ENCODE measurements at places on chromosomes 12 and 14.

DNA sequence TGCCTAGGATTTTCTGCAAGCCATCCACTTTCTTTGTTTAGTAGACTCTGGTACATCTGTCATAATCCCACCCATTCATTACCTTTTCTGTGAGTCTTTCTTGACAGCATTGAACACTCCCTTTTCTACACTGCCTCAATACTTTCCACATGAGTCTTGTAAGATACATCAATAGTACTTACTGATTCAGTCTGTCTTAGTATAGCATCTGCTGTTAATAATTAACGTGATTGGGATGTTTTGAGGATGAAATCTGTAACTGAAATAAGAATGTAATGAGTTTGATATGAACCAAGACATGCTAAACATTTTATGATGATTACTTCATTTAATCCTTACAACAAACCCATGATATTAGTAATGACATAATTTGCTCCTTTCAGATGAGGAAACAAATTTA, 196.2 kb upstream of the FOXG1 start:
- no peak for DNase-seq

GRCh38 chr12:50087995-50088394, 2.9 kb downstream of the SMARCD1 start:
- no peak for DNase-seq

DNA sequence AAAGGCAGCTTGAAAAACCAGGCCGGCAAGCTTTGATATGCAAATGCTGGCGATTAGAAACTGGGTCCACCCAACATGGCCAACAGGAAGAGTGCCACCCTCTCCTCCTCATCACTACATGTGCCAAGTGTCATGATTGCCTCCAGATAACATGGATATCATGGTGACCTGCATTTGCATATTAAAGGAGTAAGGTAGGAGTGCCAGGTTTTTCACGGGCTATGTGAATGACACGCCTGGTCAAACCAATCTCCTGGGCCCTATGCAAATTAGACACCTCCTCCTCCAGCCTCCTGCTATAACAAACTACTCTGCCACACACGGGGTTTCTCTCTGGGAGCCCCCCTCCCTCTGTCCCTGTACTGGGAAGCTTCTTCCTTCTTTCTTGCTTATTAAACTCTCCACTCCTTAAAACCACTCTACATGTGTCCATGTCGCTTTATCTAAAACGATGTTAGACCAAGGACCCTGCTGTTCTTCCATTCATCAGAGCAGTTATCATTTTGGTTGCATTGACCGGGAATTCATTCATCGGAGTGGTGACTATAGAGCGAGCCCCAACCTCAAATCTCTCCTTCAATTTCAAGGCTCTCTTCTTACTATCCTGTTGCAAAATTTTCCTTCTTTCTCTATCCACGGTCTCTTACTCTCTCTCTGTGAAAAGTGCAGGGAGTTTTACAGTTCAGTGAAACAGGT, 27.5 kb downstream of the APOBEC1 start:
- DNase-seq, result no peak

DNA sequence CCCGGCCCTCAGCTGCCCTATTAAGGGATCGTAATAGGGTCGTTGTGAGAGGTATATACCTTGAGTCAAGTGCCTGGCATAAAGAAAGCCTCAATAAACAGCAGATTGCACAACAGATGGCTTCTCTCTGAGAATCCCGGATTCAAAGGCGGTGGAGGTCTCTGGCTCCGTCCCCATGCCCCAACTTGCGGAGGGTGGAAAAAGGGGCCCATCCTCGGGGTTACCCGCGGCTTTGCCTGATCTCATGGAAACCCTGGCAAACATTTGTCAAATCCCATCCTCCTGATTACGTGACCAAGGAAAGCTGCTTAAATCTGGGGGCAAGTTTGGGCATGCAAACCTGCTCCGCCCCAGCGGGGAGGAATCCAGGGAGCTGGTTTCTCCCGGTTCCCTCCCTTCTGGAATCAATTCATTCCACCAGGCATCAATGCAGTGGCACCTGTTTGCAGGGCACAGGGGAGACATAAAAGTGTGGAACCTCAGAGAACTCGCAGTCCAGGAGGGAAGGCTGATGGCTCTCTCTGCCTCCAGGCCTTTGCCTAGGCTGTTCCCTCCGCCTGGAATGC, 12.3 kb downstream of the TRPV4 start:
- DNase-seq, result no peak

DNA sequence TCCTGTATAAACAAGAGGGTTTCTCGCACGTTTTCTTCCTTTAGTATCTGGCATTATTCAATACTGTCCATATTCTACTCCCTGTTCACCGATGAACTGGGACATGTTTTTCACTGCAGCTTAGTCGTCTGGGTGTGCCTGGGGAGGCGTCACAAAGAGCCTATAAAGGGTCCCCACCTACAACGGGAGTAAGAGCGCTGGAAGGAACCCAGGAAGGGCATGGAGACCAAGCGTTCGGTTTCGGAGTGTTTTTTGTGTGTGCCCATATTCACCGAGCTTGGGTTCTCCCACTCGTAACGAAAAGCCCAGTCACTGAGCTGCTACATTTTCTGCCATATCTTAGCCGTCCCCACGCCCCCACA, 592 bp upstream of the USP15 start:
- DNase-seq, result no peak

DNA sequence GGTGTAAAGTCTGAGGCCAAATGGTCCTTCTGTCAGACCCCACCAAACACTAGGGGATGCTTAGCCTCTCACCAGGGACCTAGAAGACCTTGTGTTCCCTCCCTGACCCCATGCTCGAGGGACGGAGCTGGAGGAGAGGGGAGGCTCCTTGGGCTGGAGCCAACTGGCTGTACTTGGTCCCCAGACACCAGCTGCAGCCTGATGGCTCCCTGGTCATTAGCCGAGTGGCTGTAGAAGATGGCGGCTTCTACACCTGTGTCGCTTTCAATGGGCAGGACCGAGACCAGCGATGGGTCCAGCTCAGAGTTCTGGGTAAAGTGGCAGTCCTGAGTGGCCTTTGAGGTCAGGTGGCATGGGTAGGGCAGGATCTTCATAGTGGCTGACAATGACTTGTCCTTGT, 29.0 kb downstream of the PAPLN start:
- no peak for DNase-seq

- no peak for DNase-seq
Measured at GRCh38 chr14:21498540-21499526, 12.3 kb downstream of the METTL3 start.

DNA sequence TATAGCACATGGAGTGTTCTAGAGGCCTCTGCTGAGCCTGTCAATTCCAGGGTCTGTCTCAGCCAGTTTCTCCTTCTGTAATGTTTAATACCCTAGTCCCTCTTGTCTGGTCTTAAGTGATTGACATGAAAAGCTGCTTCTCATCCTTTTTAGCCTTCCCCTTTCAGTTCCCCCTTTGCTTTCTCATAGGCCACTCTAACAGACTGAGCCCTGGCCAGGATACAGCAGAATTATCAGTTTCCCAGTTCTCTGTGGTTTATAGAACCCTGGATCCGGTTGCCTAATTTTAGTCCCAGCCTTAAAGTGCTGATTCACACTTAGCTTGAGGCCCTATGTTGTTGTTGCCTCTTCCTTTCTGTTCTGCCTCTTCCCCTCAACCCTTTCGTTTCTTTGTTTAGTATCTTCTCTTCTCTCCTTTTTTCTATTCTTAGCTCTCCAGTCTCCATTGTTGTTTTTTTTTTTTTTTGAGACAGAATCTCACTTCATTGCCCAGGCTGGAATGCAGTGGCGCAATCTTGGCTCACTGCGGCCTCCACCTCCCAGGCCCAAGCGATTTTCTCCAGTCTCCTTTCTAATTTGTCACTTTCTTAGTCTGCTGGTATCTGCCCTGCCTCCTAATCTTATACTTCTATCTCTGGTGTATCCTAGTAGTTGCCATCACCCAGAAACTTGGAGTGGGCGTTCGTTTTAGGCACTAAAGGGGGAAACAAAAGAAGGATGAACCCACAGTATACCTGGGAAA, 2.9 kb upstream of the BIN2 start:
- DNase-seq, result no peak

- no peak for DNase-seq
Measured at GRCh38 chr14:84090837-84091236, 1439.1 kb upstream of the FLRT2 start.

- DNase-seq, result no peak
Measured at GRCh38 chr12:51702587-51702986, 111.6 kb downstream of the SCN8A start.

- DNase-seq, result peak; percentile 68
Measured at GRCh38 chr12:6277982-6278438, 32.5 kb upstream of the PLEKHG6 start.

DNA sequence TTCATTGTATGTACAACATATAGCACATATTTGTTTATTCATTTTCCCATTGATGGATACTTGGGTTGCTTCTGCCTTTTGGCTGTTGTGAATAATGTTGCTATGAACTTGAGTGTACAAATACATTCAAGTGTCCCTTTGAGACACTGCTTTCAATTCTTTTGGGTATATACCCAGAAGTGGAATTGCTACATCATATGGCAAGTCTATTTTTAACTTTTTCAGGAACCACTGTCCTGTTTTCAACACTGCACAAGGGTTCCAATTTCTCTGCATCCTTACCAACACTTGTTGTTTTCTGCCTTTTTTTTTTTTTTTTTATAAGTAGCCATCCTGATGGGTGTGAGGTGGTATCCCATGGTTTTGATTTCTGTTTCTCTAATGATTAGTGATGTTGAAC, 15.9 kb downstream of the RBMS2 start:
- DNase-seq, result no peak

DNA sequence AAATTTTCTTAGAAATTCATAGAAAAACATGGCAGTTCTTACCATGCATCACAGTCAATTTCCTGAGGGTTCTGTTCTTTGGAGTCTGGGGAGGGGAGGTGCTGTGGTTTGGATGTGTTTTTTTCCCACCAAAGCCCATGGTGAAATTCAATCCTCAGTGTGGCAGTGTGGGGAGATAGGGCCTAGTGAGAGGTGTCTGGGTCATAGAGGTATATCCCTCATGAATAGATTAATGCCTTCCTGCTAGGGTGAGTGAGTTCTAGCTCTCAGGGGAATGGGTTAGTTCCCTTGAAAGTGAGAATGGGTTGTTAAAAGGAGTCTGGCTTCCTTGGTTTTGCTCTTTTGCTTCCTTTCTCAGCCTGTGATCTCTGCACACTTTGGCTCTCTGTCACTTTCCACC, 277.8 kb downstream of the APAF1 start:
- no peak for DNase-seq

DNA sequence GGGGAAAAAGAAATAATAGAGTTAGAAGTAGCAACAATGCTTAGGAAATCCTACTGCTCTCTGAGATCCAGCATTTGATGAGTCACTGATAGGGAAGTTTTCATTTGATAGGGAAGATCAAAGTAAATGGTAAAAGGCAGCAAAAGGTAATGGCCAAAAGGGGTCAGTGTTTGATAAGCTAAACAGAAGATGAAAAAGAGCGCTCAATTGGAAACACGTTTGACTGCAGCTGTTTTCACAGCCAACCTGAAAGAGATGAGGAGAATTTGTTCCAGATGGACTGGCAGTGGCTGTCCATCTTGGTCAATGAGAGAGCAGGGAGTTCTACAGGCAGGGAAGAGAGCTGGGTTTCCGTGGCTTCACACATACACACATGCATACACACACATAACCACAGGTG, 264.2 kb downstream of the TMEM132C start:
- DNase-seq, result no peak

- DNase-seq, result no peak
Measured at GRCh38 chr14:68041876-68042354, 222.3 kb downstream of the RAD51B start.

DNA sequence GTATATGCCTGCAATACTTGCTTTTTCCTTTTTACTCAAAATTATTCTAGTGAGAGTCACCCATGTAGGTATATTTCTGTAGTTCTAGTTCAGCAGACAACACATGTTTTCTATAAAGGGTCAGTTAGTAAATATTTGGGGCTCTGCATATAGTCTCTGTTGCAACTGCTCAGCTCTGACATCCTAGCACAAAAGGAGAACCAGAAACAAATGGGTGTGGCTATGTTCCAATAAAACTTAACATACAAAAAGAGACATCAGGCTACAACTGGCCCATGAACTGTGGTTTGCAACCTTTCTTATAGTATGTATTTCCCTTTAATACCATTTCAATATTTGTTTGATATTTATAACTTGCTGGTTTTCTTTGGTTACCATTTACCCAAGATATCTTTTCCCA, 11.9 kb downstream of the NT5DC3 start:
- DNase-seq, result no peak

DNA sequence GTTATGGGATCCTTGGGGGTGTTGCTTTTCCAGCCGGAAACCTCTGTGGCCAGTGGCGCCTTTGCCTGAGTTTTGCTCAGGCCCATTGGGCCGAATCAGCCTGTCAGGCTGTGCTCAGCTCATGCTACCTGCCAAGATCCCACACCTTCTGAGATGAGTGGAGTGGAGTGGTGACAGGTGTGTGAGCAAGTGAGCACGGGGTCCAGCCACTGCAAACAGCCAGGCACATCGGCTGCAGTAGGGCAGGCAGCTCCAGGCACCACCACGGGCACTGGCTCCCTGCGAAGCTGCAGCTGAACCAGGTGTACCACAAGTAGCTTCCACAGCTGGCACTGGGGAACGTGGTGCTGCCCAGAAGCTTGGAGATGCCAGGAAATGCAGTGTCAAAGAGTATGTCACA, 21.1 kb upstream of the WDR89 start:
- DNase-seq, result no peak

- DNase-seq, result no peak
Measured at GRCh38 chr14:95497561-95498011, 18.9 kb downstream of the SYNE3 start.

Measured in stimulated activated CD8-positive, alpha-beta memory T cell treated with anti-CD3 and anti-CD28 coated beads, Interleukin-4, amount 100 ng/mL, for 48 hours (primary cell).